ENCODE measurements at places on chromosomes 6 and 20.

DNA sequence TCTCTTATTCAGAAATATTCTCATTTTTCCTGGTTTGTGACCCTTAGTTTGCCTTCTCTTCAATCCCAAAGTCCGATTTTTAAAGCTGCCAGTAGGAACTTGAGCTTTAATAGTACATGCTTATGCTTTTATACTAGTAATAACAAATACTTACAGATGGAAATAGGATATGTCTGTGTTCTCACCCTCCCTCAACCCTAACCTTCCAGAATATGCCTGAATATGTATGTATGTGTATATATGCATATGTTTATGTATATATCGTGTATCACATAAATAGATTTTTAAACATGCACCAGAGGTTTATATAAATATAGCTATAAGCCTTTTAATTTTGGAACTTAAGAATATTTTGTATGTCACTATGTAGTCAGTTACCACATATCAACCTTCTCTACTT is 38.8 kb downstream of the CDYL start:
- no peak for DNase-seq

- no peak for DNase-seq
Observed at GRCh38 chr6:120055071-120055470, 705.5 kb upstream of the MAN1A1 start.

- no peak for DNase-seq
Observed at GRCh38 chr20:63381781-63382431, 20.8 kb upstream of the CHRNA4 start.

GRCh38 chr6:99219788-99220187 is 129.7 kb downstream of the FAXC start:
- no peak for DNase-seq

DNA sequence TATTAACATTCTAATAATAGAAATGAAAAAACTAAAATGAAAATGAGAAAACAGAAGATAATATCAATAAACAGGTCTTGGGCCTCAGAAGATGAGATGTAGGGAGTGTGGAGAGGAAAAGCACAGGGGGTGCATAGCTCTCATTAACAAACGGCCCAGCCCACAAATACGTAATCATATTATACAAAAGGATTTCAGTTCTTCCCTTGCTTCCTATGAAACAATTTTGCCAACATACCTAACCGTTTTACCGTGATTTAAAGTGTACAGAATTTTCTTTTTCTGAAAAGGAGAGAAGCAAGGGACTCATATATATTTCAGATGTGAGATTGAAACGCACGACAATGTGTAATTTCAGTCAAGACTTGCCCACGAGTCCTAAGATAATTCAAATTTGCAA is 136.0 kb downstream of the HFE start:
- DNase-seq, result no peak

GRCh38 chr20:1334761-1335160 is 5.8 kb upstream of the SDCBP2 start:
- DNase-seq, result no peak

GRCh38 chr6:168217880-168218537 is 101.6 kb downstream of the DACT2 start:
- DNase-seq, result no peak

DNA sequence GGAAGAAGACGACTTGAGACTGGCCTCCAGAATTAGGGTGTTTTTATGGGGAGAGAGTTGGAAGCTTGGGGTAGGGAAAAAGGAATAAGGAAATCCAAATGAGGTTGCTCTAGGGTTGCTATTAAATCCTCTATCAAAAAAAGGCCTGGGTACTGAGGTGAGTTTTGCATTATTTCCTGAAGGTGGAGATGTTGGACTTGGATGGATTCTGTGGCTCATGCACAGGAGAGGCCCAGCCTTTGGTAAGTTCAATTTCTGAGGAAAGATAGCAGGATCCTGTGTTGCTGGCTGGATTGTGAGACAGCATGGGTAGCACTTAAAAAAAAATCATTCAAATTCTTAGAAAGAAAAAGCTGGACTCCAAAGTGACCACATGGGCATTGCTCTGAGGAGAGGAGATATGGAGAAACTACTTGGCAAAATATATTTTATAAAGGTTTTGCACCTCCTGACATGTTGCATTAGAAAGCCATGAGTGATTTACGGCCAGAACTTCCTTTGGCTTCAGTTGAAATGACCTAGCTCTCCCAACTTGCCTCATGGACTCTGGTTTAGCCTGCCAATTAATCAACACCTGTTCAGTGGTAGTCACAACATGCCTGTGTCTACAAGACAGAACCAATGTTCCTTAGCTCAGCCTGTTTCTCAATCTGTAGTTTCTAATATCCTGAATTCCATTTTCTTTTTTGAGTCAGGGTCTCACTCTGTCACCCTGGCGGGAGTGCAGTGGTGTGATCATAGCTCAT is 152.1 kb upstream of the RALGAPA2 start:
- no peak for DNase-seq

- no peak for DNase-seq
Observed at GRCh38 chr6:110944681-110945151, 13.8 kb upstream of the GTF3C6 start.

- no peak for DNase-seq
Observed at GRCh38 chr6:136351518-136352110, 62.0 kb upstream of the BCLAF1 start.

DNA sequence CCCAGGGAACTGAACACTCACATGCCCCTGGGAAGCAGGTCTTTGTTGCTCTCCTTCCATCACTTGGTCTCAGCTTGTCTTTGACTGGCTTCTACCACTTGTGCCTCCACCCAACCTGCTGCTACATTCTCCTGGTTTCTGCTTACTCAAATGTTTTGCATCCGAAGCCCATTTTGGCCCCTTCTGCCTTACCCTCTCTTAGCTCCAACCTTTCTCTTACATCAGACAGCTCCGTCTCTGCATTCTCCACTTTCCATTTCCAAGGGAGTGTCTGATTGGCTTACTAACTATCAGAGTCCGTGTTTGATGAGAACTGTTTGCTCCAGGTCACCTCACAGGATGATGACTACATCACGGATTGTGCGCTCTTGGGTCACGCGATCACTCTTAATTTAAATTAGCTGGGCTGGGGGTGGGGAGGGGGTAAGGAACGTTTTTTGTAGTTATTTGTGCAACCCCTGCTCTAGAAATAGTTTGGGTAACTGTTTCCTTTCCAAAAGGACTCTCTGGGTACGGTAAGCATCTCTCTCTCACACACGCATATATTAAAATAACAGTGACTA is 844 bp upstream of the ABRACL start:
- no peak for DNase-seq

- DNase-seq, result no peak
Observed at GRCh38 chr6:76174722-76175121, 102.3 kb upstream of the IMPG1 start.

DNA sequence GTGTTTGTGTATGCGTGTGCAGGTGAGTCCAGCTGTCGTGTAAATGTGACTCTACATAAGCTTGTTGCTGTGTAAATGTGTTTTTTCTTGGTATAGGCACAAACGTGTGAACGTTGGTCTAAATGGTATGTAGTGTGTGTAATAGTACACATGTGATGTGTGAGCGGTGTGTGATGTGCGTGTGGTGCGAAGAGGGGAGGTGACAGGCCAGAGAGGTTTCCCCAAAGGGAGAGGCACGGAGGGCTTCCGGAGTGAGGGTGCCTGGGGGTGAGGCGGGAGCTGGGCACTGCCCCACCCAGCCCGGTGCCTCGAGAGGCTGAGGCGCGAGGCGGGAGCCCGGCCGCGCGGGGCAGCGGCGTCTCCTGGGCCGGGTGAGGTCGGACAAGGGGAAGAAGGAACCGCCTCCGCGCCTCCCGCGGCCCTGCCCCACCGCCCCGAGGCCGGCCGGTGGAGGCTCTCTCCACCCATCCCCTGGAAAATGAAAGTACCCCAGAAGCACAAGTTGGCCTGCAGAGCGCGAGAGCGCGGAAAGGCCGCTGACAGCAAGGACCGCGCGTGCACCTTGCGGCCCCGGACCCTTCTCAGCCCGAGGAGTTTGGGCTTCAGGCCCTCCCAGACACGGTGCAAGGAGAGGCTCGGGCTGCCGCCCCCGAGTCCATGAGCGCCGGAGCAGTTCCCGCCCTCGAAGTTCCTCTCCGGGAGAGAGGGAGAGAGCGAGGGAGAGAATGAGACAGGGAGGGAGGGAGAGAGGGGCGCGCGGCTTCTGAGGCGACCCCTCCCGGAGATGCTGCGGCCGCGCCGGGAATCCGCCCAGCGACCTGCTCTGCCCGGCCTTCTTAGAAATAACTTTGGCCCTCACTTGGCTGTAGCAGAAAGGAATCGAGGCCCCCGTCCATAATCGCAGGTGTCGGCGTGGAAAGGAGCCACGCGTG is 43.2 kb upstream of the OSTM1 start:
- DNase-seq, result no peak

DNA sequence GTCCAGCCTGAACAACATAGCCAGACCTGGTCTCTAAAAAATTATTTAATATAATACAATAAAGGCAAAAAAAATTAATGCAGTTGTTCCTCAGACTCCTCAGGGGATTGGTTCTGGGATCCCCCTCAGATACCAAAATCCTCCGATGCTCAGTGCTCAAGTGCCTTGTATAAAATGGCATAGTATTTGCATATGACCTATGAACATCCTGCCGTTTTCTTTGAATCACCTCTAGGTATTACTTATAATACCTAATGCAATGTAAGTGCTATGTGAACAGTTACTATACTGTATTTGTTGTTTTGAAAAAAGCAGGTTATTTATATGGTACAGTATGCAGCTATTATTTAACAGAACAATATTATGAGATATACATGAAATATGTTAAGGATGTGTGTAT is 43.3 kb downstream of the RNGTT start:
- DNase-seq, result no peak

- no peak for DNase-seq
Observed at GRCh38 chr20:62708591-62709536, at the start of gene NTSR1. TSS of gene NTSR1 (plus strand) at chr20:62708836. CDS start at chr20:62709208, 372 bp downstream.

DNA sequence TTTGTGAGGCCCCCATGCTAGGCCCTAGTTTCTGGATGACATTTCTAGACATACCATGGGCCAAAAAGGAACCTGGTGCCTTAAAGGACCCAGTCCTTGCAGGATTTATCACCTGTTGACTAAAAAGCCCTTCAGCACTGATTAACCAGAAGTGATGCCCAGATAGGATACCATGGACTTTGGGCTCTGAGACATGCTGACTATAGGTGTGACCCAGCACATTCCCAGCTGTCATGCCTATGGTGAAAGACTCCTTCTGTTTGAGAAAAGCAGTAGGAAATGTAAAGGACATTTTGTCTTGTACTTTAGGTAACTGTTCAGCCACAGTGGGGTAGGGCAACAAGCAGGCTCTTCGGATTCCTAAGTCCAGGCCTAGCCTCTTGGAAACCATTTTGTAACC is 724.2 kb downstream of the CD109 start:
- DNase-seq, result no peak

GRCh38 chr20:41072190-41072863 is 43.7 kb downstream of the TOP1 start:
- DNase-seq, result no peak

- DNase-seq, result no peak
Observed at GRCh38 chr6:141321493-141322347, 811.0 kb upstream of the GJE1 start.

GRCh38 chr6:4364711-4365110 is 229.3 kb upstream of the ECI2 start:
- DNase-seq, result no peak

GRCh38 chr20:36252511-36252910 is 16.2 kb downstream of the AAR2 start:
- no peak for DNase-seq

- no peak for DNase-seq
Observed at GRCh38 chr6:150343434-150343833, 25.4 kb upstream of the IYD start.

- no peak for DNase-seq
Observed at GRCh38 chr6:163745536-163746400, 331.2 kb downstream of the QKI start.

DNA sequence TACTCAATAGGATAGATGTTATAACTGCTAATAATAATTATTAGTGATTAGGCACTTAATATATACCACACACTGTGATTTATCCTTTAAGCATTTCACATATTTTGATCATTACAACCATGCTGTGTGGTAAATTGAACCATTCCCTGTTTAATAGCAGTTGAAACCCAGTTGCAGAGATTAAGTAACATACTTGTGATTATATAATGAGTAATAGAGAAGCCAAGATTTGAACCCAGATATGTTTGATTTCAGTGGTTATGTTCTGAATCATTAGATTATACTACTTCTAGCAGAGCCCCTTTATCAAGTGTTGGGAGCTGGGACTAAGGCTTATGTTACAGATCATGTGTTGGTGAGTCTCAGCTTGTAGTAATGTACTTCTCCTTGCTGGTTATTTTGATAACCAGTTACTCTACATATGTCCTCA is 44.1 kb downstream of the STK4 start:
- DNase-seq, result no peak

DNA sequence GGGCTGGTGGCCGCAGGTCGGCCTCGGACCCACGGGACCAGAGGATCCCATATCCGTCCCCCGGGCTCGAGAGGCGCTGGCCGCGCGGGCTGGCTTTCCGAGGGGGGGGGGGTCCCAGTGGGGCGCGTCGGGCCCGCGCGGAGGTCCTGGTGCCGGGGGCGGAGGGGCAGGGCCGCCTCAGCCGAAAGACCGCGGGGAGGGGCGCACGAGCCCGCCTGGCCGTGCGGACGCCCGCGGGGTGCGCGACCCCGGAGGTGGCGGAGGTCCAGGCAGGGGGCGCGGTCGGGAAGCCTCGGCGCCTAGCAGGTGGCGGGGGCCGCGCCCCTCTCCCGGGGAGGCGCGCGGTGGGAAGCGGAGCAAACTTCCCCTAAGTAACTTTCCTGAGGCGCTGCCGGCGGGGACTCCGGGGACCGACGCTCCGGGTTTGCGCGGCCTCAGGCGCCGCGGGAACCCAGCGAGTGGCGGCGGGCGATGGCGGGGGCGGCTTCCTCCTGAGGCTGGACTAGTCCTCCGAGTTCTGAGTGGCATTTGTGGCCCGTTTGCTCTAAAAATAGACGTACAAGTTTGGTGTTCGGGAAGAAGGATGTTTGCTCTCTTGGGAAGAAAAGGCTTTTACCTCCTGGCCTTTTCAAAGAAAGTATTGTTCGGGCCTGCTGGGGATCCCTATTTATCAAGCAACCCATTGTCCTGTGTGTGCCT is 26.5 kb upstream of the BTBD3 start:
- DNase-seq, result no peak

- no peak for DNase-seq
Observed at GRCh38 chr6:110328259-110328658, 29.9 kb downstream of the METTL24 start.

- no peak for DNase-seq
Observed at GRCh38 chr20:33443006-33443511, 504 bp downstream of the SNTA1 start.

DNA sequence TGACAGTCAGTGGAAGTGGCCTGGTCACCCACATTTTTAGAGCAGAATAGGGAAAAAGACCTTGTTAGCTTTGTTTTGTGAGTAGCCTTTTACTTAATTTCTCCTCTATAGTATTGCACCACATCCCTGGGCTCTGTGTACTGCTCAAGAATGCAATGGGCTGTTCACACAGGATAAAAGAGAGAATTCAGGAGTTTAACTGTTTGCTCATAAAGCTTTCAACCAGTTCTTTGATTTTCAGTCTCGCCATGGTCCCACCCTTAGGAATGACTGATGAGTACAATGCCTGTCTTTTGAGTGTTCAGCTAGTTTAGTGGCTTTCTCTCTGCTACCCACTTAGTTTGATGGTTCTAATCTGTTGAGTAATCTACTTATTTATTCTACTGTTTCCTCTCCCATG is 129.7 kb downstream of the PLG start:
- DNase-seq, result no peak

GRCh38 chr6:105849746-105850145 is 236.4 kb upstream of the PRDM1 start:
- DNase-seq, result no peak

Data from cortex of kidney (tissue), 1 donor.